A673 (cell line): ENCODE measurements at places on chromosomes 16 and 17.

DNA sequence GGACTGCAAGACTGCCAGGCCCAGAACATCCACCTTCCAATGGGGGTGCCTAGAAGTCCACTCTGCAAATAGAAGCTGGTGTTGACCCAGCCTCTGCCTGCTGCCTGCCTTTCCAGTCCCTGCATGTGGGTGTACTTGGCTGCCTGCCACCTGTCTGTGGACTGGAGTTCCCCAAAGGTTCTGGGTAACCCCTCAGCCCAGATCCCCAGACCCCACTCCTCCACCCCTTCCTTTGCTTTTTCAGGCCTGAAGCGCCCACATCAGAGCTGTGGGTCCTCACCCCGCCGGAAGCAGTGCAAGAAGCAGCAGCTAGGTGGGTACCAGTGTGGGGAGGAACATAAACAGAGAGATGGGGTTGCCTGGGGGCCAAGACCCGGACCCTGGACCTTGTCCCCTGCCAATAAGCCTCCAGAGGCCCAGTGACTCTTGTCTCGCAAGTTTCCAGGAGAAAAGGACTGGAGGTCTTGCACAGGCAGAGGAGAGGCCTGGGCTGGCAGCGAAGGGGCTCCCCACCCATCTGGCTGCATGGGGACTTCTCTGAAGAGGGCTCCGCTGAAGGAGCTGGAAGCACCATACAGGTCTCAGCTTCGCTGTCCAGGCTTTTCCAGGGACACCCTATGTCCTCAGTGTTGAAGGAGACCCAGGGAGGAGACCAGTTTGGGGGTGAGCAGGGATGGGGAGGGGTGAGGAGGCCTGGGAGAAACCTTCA, 34.3 kb downstream of the NLRC5 start:
- no peak for DNase-seq

DNA sequence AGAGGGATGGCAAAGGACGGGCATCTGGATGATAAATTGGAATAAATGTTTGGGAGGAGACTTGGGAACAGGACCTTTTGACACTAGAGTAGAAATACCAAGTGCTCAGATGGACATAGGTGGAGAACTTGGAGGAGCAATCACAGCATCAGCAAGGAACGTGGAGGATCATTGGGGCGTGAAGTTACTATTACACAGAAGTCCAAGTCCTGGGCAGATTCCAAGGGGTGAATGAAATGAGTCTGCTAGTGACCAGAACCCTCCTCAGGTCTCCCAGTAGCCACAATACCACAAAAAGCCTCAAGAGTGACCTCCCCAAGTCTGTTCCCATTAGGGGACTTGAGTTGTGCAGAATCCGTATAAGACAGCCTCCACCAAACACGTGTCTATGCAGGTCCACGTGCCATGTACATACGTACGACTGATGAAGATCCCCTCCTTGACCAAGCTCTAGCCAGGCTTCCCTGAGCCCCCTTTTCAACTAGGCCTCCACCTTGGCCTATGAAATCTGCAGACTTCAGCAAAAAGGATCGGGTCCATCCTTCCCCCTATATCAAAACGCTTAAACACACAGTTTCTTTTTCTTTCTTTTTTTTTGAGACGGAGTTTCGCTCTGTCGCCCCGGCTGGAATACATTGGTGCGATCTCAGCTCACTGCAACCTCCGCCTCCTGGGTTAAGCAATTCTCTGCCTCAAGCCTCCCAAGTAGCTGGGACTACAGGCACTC, 2.2 kb downstream of the C17orf67 start:
- no peak for DNase-seq

- no peak for DNase-seq
Observed at GRCh38 chr16:86579268-86580062, 1.1 kb downstream of the FOXL1 start.

DNA sequence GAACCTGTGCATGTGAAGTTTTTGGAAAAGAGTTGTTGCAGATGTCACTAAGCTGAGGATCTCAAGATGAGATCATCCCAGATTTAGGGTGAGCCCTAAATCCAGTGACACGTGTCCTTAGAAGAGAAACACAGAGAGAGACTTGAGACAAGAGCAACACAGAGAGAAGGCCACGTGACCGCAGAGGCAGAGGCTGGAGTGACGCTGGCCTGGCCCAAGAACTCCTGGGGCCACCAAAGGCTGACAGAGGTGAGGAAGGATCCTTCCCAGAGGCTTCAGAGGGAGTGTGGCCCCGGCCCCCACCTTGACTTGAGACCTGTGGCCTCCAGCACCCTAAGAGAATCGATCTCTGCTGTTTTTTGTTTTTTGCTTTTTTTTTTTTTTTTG, 12.1 kb upstream of the RHBDF2 start:
- DNase-seq, result no peak
